Tibial nerve (tissue), 4 donors: ENCODE measurements at places on chromosomes 6 and 20.

DNA sequence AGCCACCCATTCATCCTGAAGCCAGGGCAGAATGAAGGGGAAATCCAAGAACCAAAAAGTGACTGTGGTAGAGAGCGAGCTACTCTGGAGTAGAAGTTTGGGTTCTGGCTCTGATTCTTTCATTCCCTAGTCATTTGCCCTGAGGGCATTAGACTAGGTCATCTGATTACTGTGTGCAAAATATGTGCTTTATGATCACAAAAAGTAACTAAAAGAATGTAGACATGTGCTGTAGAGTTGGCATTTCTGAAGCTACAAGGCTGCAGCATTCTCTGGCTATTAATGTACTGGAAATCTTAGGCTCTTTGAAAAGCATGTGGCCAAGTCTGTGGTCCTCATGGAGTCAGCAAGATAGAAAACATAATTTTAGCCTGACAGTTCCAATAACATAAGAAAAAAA, 94.2 kb downstream of the TBC1D7 start:
- no peak for DNase-seq

GRCh38 chr6:125252891-125253290, 48.9 kb downstream of the HDDC2 start:
- no peak for DNase-seq

DNA sequence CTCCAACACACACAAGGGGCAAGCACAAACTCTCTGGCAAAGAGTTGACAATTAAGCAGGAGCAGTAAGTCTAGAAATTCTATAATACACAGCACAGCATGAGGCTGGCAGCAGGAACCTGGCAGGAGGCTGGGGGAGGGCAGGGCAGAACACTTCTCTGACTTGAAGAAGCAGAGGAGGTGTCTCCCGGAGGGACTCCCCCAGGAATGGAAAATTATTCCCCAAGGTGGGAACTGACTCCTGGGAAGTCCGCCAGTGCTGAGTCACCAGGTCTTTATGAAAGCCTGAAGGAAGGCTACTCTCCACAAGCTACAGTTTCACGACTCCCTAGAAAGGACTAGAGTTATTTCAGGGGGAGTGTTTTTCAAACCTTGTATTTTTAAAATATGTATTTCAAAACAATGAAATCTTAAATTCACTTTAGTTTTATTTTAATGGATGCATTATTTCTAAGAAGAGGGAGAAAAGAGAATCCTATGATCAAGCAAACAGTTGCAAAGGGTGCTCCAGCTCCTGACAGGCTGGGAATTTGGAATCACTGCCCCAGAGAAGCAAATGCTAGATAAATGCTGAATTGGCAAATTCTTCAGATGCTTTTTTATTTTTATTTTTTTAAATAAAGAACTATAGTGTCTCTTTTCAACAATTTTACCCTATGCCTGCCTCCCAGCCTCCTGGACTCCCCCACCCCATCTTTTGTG, 192.8 kb downstream of the LY86 start:
- DNase-seq, result peak; percentile 56

DNA sequence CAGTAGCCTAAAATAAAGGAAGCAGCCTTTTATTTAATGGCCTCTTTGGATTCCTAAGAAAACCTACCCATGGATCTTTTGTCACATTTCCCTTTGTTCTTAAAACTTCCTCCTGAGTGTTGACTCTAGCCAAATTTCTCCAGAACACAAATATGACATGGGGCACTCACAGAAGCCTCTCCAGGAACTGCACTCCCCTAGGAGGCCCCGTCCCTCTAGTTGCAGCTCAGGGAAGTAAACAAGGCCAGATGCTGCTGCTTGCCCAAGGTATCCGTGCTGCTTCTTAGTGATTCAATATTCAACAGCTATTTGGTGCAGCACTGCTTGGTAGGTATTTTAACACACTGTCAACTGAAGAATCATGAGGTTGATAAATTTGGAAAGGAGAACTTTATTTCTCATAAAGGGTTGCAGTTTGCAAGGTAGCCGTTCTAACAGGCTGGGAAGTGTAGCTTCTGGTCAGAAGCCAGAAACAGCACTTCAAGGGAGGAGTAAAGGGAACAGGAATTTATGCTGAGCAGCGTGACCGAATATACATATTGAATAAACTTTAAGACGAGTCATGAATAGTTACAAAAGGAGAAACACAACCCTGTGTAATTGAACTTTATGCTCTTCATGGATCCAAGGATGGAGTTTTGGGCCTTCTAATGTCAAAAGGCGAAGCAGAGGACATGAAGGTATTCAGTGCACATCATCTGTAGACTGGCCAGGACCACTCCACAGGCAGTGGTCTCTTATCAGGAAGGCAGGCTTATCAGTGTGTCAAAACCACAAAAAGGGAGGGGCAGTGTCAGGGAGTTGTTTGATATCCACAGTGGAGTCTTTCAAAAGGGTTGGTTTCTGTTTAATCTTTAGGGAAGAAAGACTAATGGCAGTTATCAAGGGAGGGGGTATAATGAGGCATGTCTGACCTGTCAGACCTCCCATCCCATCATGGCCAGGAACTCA, 63.3 kb downstream of the CD24 start:
- no peak for DNase-seq

DNA sequence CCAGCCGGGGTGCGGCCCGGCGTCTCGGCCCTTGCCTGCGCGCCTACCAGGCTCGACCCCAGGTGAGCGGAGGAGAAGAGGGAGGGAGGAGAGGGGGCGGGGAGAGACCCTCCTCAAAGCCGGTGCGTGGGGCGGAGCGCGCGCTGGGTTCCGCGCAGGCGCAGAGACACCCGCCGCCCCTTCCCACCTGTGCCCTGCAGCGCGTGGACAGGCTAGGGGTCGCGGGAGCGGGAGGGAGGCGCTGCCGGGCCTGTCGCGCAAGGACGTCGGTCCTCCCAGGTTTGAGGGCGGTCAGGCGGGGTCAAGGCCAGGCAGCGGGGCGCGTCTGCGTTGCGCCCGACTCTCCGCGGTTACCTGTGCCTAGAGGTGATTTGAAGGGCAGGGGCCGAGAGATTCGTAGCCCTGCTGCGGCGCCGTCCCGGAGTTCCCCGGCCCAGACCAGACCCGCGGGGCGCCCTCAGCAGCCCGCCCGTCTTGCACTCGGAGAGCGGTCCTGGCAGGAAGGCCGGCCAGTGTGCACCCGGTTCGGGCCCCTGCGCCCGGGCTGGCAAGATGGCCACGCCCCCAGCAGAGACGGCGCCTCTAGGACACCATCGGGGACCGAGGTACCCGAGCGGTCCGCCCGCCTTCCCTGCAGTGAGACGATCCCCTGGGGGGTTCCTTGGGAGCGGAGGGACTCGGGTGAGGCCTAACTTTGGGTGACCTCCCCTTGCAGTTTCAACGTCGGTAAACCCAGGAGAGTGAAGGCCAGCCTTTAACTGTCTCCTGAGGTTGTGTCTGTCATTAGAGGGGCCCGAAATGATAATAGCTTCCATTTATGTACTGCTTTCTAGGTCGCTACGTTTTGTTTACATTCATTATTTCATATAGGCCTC, 546 bp downstream of the C6orf136 start:
- DNase-seq, result peak; percentile 14

GRCh38 chr20:421685-422250, 13.7 kb downstream of the RBCK1 start:
- DNase-seq, result no peak

GRCh38 chr20:17690144-17690543, 8.1 kb upstream of the RRBP1 start:
- DNase-seq, result no peak

DNA sequence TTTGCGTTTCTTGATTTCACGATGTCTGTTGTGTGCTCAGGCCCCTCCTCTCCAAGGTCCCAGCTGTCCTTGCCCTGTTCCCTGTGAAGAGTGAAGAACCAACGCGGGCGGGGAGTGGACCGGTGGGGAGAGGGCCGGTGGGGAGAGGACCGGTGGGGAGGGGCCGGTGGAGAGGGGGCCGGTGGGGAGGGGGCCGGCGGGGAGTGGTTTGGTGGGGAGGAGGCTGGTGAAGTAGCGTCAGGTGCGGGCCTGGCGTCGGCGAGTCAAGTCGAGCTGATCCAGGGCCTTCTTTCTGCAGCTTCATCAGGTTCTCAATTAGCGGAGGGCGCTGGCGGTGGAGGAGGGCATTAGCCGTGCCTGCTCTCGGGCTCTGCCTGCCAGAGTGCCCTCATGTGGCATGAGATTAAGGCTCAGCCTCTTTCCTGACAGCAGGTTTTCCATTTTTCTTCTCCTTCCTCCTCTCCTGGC, 21.2 kb upstream of the BHLHE23 start:
- DNase-seq, result no peak

DNA sequence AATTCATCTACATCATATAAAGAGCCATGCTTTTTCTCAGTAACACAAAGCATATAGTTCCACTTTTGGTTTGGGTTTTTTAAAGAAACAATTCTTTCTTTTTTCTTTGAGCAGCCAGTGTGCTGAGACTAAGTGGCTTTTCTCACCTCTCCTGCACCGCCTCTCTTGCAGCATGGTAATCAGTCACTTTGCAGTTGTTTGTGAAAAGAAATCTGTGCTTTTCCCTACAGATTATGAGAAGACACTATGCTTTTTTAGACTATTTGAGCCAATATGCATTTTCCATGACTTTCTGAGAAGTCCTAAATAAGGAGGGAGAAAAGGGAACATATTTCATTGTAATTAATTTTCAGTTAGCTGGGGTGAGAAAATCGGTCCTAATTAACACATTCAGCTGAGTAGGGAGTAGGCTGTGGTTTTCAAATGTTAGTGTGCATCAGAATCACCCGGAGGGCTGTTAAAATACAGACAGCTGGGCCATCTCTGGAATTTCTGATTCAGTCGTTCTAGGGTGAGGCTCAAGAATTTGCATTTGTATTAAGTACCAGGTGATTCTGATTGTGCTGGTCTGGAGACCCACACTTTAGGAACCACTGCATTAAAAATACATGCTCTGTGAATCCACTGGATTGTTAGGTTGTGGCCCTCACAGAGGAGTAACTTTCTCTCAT, 155.2 kb downstream of the TINAG start:
- DNase-seq, result no peak

DNA sequence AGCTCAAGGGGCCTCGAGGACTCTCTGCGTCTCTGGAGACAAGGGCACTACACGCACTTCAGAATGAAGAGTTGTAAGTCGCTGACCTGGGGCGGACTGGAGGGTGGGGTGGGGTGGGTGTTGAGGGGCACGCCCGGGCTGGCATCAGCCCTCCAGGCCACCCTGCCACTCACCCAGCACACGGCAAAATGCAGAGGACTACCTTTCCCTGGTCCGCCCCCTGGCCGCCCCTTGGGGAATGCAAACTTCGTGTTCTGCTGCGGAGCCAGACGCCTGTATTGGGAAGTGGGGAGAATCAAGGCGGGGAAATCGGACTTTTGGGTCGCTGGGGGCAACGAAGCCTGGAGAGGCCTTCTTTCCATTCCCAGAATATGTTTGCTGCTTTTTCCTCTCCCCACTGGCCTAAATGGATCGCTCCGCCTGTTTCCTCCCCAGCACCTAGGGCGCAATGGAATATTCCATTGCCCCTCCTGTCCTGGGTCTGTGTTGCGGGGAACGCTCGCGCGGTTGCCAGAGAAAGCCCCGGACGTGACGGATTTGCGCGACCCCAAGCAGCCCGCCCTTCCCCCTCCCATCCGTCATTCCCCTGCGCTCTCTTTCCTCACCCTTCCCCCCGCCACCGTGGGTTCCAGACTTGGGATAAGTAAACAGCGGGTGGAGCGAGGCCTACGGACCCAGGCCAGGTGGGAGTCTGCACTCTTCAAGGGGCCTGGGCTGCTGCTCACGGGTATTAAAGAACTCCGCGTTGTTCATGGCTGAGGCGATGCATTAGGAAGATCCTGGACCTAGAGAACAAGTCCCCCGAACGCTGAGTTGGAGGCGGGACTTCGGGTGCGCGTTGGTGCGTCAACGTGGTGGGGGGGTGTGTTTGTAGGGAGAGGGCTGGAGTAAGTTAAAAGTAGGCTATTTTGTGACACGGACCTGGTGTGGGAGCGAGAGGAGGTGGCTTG, at the start of gene PPT2:
PPT2 (plus strand) TSS at position 578 of the 950 bp plus-strand sequence. CDS start 454 bp downstream, outside the sequence.
- DNase-seq, result peak; percentile 84

GRCh38 chr6:55518529-55519060, 60.4 kb downstream of the HMGCLL1 start:
- DNase-seq, result no peak

DNA sequence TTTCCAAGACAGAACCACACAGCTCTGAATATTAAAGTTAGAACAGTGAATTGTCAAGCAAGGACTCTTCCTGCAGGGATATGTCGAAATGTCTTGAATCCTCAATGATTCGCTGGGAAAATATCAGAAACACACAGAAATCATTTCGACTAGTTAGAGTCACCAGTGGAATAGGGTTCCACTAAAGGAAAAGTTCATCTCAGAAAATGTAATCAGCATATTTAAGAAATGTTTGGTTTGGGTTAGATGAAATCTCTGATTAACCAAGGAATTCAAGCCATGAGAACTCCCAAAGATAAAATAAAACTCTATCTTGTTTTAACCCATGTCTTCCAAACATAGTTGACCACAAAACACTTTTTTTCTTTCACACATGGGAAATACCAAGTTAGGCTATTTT, 621.0 kb upstream of the NRSN1 start:
- no peak for DNase-seq

GRCh38 chr6:111766201-111766857, 106.9 kb downstream of the FYN start:
- DNase-seq, result no peak

DNA sequence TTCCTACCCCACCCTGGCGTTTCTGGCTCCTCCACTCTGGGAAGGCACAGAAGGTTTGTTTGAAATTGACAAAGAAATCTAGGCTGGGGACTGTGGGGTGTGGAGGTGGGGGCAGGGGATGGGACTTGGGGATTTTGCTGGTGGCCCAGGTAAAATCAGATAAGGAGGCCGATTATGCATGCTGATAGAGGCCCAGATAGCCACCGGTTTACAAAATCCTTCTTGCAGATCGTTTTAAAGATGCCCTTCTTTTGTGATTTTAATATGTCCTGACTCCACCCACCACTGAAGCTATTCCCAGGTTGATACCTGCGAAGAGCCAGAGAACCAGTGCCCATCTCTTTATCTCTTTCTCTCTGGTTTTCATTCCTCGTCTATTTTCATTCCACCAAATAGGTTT, 104.9 kb downstream of the TFAP2C start:
- no peak for DNase-seq

DNA sequence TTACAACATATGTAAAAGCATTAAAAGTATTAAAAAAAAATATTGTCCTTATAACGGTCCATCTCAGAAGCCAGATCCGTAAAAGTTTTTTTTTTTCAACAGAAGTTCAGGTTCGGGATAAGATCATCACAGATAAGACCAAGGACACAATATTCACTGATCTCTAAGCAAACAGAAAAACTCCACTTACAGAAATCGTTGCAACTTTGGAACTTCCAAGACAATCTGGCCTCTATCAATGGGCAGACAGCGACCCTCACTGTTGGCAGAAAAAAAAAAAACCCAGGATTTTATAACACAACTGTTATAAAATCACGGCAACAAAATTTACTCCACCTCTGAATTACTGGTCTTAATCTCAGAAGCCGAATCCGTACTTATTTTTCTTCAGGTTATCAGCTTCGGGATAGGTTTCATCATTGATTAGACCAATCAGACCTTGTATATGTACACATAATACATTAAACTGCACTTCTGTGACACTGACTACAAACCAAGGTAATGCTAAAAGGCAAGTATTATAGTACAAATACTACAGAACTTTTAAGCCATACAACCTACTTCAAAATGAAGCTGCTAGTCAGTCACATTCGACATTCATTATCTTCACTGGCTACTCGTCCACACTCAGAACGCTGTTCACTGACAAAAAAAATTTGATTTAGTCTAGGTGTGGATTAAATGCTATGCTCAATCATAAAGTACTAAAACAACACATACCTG, 34.7 kb upstream of the SYNCRIP start:
- no peak for DNase-seq
